ENCODE measurements at places on chromosomes 16 and 17.

- DNase-seq = no peak
Observed at GRCh38 chr17:66791347-66791746, 43.6 kb upstream of the CACNG5 start.

- no peak for DNase-seq
Observed at GRCh38 chr17:4147751-4148310, 4.8 kb downstream of the CYB5D2 start.

GRCh38 chr16:47016700-47017133 lies 43.2 kb upstream of the DNAJA2 start:
- DNase-seq = no peak

GRCh38 chr16:83599789-83600462 lies 207.9 kb upstream of the HSBP1 start:
- no peak for DNase-seq

DNA sequence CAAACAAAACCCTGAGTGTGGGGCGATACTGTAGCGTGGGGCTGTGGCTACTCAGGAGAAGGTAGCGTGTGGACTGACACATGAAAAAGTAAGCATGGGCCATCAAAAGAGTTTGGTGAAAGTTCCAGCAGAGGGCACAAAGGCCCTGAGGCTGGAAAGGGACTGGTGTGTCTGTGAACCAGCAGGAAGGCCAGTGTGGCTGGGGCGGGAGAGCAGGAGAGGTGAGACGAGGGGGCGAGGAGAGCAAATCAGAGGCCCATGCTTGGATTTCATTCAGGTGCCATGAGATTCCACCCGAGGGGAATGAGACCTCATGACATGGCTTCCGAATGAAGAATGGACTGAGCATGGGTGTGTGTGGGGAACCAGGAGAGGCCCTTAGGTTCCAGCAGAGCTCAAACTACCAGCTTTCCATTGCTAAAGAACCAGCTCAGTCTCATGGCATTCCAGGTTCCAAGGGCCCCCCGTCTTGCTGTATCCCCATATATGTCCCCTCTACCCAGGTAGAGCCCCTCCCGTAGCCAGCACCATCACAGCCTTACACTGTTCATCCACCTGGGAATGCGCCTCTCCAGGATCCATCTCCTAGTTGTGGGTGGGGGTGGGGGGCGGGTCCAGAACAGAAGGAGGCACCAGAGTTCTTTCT lies 31.1 kb downstream of the TRPV2 start:
- DNase-seq = no peak

- DNase-seq = no peak
Observed at GRCh38 chr17:74006371-74006770, 197.1 kb upstream of the RPL38 start.

DNA sequence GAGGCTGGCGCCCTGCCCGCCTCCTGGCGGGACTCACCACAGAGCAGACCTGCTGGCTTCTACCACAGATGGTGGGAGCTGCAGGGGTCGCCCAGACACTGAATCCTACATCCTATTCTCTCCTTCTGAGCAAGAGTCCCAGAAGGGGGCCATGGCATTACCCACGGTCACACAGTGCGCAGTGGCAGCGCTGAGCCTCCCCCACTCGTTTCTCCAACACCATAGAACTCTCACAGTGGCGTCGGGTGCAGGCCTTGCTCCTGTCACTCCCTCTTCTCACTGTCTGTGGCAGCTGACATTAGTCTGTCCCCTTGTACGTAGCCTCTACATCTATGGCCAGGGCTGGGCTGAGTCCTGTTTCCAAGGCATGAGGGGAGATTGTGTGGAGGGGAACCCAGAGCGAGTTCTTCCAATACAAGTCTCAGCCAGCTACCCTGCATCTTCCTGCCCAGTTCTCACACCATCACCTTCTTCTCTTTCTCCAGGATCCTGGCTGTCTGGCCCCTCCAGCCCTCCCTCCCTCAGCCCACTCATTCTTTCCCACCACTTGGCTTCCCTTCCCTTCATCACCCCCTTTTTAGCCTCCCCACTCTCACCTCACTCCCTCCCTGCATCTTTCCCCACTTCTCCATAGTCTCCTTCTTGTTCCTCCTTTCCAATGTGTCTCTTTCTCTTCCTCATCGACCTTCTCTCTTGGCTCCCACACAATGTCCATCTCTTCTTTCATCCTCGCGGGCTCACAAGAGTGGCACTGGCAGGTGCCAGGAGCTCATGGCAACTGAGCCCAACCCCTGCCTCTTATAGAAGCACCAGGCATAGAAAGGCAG lies 5.9 kb downstream of the UBTF start:
- DNase-seq = no peak

DNA sequence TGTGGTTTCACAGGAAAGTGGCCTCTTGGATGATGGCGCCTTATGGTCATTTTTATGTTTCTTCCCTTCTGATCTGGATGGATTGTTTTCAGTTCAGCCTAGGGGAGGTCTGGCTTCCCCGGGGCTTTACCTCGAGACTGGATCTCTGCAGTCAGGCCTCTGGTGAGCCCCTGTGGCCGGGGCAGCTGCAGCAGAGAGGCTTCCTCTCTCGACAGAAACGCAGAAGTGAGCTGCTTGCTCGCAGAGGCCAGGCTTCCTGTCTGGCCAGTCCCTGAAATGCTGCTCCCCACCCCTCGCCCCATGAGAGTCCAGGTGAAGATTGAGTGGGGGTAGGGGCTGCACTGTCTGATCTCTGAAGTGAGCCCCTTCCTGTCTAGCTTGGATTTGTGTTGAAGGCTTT lies 44.0 kb downstream of the PLCG2 start:
- DNase-seq = no peak

GRCh38 chr17:14621826-14622614 lies 321.1 kb downstream of the HS3ST3B1 start:
- DNase-seq = no peak

All from prostate gland (tissue), 2 donors.